Germinal center (tissue), 1 donor: ENCODE measurements at places on chromosomes 7 and 10.

GRCh38 chr10:110508806-110509544 is 11.3 kb downstream of the DUSP5 start:
- no peak for DNase-seq

DNA sequence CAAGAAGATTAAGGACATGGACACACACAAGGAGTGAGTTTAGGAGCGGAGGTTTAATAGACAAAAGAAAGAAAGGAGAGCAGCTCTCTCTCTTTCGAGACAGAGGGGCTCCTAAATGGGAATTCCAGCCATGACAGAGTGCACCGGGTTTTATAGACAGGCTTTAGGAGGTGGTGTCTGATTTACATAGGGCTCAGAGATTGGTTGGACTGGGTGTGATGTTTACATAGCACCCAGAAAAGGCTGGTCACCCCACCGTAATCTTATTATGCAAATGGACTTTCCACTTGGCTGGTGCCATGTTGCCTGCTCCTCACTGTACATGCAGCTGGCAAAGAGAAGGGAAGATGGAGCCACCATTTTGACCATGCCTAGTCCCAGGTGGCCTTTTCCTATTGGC is 28.4 kb upstream of the MRC1 start:
- no peak for DNase-seq

DNA sequence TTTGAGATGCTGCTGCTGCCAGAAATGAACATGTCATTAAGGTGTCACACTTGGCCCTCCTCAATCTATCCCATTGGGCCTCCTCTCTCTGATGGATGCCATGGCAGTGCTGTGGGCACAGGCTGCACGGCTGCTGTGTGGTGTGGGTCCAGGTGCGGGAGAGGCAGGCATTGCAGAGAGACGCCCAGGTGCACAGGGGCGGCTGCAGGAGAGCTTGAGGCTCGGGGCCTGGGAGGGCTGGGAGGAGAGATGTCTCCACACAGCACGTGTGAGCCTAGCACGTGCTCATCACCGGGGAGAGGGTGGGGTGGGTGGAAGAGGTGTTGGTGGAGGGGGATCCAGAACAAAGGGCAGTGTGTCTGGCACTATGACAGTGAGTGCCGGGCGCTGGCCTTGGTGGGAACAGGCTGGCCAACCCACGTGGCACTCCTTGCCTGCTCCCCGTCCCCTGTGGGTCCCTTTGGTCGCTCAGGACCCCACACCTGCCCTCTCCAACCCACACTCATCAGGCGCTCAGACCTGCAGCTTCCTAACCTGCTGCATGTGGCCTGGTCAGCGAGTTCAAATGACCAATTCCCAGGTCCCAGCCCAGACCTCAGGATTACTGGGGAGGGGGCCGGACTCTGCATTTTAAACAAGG is 39.9 kb upstream of the BNIP3 start:
- no peak for DNase-seq

DNA sequence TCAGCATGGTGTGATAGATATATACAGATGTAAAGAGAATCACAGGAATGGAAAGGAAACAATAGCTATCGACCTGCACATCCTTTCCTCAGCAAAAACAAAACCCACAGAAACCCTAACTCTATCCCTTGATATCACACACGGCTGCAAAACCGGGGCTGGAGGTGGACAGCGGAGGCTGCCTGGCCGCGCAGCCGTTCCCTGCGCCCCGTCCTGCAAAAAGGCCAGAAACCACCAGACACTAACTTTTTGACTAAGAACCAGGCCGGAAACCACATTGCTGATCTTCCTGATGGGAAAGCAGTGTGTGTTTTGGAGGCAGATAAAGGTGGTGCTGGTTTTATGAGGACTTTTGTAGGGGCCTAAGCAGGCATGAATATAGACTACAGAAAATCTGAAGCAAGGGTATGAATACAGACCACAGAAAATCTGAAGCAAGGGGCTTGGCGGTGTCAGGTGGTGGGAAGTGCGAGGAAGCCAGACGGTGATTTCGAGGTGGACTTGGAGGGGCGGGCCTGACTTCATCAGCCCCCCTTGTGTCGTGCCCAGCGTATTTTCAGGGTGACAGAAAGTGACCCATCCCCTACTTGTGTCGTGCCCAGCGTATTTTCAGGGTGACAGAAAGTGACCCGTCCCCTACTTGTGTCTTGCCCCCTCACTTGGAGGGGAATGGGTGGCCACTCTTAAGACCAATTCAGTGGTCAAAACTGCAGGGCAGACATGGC is 123.3 kb downstream of the WDR37 start:
- no peak for DNase-seq

- DNase-seq: peak; percentile 8
These were observed 459 bp downstream of the ZDHHC6 start for GRCh38 chr10:112446055-112446854.

GRCh38 chr10:13648425-13648824 is 61.7 kb downstream of the PRPF18 start:
- DNase-seq: no peak
